ENCODE measurements at places on chromosomes 12 and 14.
A peak's percentile ranks its signal among the peaks of the same experiment; 100 is the strongest.

DNA sequence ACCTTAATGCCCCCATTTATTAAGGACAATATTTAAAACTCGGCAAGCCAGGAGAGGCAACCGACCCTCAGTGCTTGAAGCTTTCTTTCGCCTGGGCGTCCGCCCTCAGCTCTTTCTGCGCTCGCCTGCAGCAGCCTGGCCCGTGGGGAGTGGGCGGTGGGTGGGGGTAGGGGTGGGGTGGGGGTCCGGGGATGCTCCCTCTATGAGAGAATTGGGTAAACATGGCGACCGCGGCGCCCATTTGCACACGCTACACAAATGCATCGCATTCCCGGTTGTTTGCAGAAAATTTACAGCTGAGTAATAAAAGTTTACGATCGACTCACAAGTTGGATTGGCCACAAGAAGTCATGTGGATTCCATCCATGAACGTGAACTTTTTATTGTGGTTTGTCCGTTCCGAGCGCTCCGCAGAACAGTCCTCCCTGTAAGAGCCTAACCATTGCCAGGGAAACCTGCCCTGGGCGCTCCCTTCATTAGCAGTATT, 7.7 kb downstream of the HOXC8 start:
- DNase-seq = no peak

DNA sequence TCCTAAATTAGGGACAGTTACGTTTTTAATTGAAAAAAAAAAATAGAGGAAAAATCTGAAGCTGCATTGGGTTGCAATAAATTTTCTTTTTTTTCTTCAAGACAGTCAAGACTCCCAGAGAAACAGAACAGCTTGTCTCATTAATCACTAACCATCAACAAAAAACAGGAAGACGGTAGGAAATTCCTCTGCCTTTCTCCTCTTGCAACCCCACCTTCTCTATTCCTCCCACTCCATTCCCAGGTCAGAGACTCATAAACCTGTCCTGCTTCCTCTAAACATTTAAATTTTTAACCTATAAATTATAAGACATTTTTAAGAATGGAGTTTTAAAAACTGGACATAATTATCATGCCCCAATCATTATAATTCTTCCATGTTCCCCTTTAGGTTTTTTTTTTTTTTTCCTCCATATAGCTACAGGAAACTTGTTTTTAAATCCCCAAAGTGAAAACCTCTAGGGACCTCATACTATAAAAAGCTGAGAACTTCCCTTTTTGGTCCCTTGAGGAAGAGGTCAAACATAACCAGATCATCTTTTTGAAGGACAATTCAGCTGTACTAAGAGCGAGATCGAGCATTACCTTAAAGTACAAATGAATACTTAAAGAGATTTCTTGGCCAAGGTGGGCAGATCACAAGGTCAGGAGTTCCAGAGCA, 36.0 kb downstream of the CPM start:
- DNase-seq = peak; percentile 69

- peak; percentile 81 for DNase-seq
Observed at GRCh38 chr14:24734917-24735500, 101.0 kb upstream of the GZMB start.

- no peak for DNase-seq
Observed at GRCh38 chr12:49946086-49946485, 4.5 kb upstream of the AQP2 start.

GRCh38 chr14:104643306-104643705, 38.7 kb upstream of the TMEM179 start:
- no peak for DNase-seq

- no peak for DNase-seq
Observed at GRCh38 chr12:45933504-45933903, 56.9 kb downstream of the SCAF11 start.

GRCh38 chr12:34348836-34349672, 326.8 kb downstream of the ALG10 start:
- no peak for DNase-seq

- DNase-seq = peak; percentile 96
Observed at GRCh38 chr12:46549527-46550265, 177.1 kb upstream of the SLC38A2 start.

- peak; percentile 82 for DNase-seq
Observed at GRCh38 chr12:69157023-69157655, 82.2 kb upstream of the CPSF6 start.

- peak; percentile 59 for DNase-seq
Observed at GRCh38 chr12:85733221-85733840, 102.9 kb downstream of the RASSF9 start.

DNA sequence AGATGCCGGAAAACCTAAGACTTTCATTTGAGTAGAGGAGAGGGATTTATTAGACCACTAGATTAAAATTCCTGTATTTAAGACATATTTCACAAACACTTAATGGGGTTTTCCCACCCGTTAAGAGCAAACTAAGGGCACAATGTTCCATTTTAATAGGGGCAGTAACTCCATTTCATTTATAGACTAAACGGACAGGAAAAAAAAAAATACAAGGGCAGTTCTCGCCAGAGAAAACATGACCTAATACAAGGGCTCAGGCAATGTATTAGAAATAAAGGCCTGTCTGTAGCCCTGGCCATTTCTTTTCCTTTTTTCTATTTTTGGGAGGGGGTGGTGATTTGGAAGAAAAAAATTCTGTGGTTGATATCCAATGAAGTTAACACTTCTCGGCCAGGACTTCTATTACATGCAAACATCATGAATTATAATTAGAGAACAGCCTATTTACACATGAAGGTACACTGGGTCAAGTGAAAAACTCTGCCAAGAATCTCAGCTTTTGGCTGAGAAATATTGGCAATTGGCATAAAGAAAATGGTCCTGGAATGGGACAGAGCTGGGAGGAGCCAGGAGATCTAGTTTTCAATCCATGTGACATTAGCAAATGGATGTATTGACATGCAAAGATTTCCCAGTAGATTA, 641.1 kb upstream of the TBX3 start:
- no peak for DNase-seq

DNA sequence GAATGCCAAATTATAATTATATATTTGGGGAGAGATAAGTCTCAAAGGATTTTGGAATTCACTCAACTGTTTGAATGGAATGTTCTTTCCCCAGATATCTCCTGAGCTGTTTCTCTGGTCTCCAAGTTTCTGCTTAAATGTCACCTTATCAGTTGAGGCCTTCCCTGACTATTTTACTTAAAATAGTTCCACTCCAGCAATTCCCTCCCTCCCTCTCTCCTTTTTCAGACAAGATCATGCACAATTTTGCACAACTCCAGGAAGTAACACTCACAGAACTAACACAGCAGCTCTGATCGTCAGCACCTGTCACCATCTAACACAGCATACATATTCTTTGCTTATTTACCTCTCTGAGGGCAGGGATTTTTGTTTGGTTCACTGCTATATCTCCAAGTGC, 12.5 kb downstream of the BTG1 start:
- DNase-seq = no peak

- DNase-seq = no peak
Observed at GRCh38 chr14:55582746-55583145, 2.7 kb downstream of the KTN1 start.

GRCh38 chr12:120249875-120250795, 15.4 kb downstream of the PXN start:
- no peak for DNase-seq

- DNase-seq = no peak
Observed at GRCh38 chr12:55707841-55708694, at the start of gene ITGA7. TSS of gene ITGA7 (minus strand) at chr12:55707904. CDS start at chr12:55707682, 222 bp downstream.

DNA sequence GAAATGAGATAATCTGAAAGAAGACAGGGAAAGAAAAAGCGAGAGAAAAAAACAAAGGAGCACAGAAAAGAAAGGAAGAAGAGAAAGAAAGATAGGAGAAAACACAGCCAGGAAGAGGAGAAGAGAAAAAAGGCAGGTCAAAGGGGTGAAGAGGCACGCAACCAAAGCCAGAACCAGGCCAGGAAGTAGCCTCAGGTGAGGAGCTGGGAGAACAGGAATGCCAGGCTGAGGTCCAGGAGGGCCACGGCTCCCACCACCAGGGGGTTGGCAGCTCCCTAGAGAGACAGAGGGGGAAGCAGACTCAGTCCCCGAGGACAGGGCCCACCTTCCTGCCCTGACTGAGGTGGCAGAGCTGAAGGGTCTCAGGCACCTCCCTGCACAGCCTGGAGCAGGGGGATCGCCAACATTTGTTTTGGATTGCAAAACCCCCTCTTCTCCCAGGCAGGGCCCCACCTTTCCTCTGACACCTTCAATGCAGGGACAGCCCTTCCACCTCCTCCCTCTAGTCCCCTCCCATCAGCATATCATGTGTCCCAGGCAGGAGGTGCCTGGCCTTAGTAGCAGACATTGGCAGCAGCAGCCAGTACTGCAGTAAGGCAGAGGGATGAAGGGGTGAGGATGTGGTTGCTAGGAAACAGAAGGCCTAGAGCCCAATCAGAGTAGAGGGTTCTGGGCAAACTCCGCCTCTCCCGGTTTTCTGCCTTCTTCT, 2.0 kb upstream of the AP1G2 start:
- DNase-seq = peak; percentile 66

DNA sequence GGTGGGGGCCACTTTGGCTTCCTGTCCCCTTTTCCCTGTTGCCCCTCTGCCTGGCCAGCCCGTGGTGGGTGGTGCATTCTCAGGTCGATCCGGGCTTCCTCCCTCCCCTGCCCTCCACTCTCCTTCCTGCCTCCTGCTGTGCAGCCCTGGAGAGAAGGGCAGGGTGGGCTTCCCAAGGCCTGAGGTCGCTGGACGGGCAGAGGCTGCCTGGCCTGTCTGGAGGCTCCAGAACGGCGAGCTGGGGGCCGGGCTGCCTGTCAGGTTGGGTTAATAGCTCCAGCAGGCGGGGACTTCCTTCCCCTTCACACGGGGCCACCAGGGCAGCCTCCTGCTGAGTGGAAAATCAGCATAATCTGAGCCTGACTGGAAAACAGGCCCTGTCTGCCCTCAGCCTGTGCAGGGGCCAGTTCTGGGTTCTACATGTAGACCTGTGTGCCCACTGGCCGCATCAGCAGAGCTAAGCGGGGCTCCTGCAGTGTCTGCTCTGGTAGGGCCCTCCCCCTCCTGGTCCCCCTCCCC, 11.3 kb downstream of the KIF26A start:
- no peak for DNase-seq

DNA sequence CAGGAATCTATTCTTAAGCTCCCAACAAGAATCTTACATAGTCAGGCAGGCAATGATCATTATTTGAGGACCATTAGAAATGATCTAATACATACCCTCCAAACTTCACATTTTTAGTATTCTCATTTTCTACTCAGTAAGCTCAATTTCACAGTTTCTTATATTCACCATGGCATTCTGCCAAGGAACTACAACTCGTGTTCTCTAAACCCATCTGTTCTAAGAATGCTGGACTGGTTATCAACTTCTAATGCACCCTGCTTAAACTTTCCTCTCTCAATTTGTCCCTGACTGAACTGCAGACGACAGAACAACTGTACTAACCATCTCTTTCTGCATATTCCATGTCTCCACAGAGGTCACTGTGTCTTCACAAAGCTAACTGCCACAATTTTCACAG, 58.6 kb downstream of the GXYLT1 start:
- DNase-seq = no peak

- DNase-seq = no peak
Observed at GRCh38 chr12:102811110-102811737, 105.8 kb downstream of the PAH start.

DNA sequence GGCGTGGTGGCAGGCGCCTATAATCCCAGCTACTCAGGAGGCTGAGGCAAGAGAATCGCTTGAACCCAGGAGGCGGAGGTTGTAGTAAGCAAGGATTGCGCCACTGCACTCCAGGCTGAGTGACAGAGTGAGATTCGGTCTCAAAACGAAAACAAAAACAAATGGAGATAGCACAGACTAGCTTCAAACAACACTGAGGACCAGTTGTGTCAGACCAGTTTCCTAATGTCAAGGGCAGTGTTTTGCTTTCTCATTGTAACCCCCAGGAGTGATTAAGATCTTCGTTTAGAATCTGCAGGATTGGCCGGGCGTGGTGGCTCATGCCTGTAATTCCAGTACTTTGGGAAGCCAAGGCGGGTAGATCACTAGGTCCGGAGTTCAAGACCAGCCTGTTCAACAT, 18.5 kb downstream of the RPGRIP1 start:
- DNase-seq = no peak

- no peak for DNase-seq
Observed at GRCh38 chr12:122839907-122840554, 4.8 kb downstream of the HIP1R start.

- peak; percentile 66 for DNase-seq
Observed at GRCh38 chr12:119208626-119209061, 29.9 kb downstream of the HSPB8 start.

DNA sequence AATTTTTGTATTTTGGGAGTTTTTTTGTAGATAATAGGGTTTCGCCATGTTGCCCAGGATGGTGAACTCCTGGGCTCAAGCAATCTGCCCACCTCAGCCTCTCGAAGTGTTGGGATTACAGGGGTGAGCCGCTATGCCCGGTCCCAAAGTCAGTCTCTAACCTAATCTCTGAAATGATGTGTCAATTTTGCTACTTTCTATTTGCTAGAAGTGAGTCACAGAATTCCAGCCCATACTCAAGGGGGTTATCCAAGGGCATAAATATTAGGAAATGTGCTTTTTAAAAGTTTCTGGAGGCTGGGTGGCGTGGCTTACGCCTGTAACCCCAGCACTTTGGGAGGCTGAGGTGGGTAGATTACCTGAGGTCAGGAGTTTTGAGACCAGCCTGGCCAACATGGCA, 40.5 kb downstream of the RESF1 start:
- DNase-seq = no peak

- no peak for DNase-seq
Observed at GRCh38 chr12:57138526-57139272, 8.7 kb downstream of the LRP1-AS start.

DNA sequence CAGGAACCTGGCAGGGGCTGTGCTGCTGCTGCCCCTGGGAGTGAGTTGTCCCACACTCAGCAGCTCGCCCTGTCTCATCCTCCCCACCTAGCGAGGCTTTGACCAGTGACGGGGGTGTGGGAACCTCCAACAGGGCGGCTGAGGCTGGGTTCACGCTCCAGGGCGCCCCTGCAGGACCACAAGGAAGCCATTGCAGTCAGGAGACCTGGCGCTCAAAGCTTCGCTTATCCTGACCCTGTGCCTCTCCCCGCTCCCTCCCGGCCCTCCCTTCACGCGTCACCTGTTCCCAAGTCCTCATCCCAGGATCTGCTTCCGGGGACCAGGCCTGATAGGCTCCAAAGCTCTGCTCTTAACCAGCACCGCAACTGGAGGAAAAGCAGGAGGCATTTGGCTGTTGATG, 272.0 kb upstream of the SFSWAP start:
- no peak for DNase-seq

- peak; percentile 40 for DNase-seq
Observed at GRCh38 chr12:107126796-107127481, 33.6 kb upstream of the CRY1 start.

GRCh38 chr12:51524386-51524901, 66.6 kb upstream of the SCN8A start:
- DNase-seq = no peak

DNA sequence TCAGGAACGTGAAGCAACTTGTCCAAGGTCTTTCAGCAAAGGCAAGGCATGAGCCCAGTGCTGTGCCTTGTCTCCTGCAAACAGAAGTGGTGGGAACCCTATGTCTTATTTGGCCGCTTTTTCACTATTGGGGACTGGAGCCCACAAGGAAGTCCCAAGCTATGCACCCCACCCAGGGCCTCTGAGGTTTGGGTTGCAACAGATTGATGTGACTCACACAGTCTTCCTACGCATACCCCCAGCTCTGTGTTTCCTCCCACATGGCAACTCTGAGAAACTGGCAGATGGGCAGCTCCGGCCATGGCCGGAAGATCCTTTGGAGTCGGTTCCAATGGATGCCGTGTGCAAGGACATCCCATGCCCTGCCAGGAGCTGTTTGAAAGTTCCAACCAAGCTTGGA, 28.3 kb upstream of the CMKLR1 start:
- DNase-seq = no peak

- DNase-seq = no peak
Observed at GRCh38 chr12:89994911-89995310, 286.3 kb upstream of the ATP2B1 start.

GRCh38 chr12:117439531-117440001, 78.1 kb upstream of the NOS1 start:
- no peak for DNase-seq
